ENCODE measurements at places on chromosomes 3 and 15.

GRCh38 chr15:73650416-73651126 is 17.4 kb upstream of the NPTN start:
- DNase-seq: no peak

GRCh38 chr3:139519998-139520737 is 19.4 kb downstream of the RBP1 start:
- no peak for DNase-seq

DNA sequence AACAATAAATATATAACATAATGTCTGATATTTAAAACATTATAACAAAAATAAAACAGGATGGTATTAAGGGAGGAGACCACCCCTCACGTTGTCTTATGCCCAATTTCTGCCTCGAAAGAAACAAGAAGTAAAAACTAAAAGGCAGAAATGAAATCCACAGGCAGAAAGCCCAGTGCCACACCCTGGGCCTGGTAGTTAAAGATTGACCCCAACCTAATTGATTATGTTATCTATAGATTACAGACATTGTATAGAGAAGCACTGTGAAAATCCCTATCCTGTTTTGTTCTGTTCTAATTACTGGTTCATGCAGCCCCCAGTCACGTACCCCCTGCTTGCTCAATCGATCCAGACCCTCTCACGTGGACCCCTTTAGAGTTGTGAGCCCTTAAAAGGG is 22.3 kb upstream of the ACP3 start:
- no peak for DNase-seq

DNA sequence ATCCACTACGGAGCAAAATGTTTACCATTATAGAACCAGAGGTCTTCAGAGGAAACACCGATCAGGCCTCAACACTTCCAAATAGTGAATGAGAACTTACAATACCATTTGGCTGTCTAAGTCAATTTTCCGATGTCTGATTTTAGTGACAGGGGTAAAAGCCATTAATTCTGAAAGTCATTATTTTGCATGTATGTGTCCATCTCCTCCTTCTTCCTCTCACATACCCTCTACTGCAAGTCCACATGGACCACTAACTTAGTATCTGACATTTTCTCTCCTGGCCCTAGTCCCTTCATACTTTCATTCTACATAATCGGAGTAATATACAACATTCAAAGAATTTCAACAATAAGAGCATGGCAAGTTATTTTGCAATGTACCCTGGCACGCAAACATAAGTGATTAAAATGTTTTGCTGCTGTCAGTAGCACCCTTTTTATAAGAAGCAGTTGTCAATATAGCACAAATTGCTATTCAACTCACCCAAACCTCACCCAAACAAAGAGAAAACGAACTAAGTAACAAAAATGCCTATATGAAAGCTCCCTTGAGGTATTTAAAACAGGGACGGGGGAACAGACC is 1.9 kb downstream of the TOP2B start:
- DNase-seq: no peak

- no peak for DNase-seq
Measured at GRCh38 chr3:153400641-153401040, 238.6 kb downstream of the RAP2B start.

DNA sequence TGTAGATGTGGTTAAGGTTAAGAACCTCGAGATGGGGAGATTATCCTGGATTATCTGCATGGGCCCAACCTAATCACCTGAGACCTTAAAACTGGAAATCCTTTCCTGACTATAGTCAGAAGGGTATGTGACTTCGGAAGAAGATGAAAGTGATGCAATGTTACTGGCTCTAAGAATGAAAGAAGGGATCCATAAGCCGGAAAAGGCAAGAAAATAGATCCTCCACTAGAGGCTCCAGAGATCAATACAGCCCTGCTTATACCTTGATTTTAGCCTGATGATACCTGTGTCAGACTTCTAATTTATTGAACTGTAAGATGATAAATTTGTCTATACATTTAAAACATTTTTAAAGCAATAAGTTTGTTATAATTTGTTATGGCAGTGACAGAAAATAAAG is 21.5 kb upstream of the GASK1A start:
- DNase-seq: no peak

- no peak for DNase-seq
Measured at GRCh38 chr3:140292684-140293083, 357.7 kb downstream of the CLSTN2 start.

DNA sequence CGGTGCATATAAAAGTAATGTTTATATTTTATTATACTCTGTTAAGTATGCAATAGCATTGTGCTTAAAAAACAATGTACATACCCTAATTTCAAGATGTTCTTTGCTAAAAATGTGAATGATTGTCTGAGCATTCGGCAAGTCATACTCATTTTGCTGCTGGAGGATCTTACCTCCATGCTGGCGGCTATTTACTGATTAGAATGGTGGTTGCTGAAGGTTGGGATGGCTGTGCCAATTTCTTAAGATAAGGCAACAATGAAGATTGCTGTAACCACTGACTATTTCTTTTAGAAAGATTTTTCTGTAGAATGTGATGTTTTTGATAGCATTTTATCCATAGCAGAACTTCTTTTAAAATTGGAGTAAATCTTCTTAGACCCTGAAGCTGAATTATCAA is 932.7 kb downstream of the ZPLD1 start:
- no peak for DNase-seq

DNA sequence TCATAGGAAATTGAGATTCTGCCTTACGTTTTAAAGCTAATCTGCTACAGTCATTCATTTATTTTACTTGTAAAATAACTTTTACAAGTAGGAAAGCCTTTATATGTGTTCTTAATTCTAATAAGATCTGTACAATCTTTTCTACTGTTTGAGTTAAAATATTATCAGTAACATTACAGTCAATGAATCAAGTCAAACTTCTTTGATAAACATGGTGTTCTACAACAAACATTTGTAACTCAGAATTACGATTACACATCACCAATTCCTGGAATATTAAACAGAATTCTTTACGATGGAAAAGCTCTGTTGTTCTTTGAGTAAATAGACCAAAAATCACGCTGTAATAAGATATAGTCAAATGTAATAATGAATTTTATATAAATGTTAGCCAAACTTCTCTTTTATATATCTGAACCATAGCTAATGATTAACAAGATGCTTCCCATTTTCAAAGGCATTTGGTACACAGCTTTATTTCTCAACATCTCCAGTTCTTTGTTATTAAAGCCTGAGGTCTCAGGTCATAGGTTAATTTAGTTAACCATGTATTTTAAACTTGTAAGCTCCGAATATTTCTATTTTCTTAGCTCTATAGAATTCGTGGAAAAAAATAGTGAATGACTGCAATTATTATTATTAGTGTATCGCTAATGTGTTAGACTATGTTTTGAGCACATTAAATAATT is 232.4 kb downstream of the NAALADL2 start:
- no peak for DNase-seq

DNA sequence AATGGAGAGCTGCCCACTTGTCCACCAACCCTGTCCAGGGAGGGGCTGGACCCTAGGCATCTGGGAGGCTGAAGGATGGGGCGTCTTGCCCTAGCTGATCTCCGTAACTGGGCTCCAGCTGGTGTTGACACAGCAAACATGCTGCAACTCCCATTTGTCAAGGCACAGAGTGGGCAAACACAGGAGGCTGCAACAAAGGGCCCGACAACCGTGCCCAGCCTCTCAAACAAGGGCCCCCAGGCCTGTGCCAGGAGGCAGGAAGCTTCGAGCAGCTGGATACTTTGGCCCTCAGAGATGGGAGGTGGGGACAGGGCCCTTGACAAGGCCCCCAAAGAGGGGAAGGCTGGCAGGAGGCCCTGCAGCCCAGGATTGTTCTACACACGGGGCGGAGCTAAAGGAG is 64.2 kb upstream of the TMEM115 start:
- no peak for DNase-seq

DNA sequence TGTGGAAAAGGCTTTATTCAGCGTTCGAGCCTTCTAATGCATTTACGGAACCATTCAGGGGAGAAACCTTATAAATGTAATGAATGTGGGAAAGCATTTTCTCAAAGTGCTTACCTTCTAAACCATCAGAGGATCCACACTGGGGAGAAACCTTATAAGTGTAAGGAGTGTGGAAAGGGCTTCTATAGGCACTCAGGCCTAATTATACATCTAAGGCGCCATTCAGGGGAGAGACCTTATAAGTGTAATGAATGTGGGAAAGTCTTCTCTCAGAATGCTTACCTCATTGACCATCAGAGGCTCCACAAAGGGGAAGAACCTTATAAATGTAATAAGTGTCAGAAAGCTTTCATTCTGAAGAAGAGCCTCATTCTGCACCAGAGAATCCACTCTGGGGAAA is 6.2 kb upstream of the ZNF35 start:
- no peak for DNase-seq

GRCh38 chr3:30269751-30270445 is 336.5 kb upstream of the TGFBR2 start:
- no peak for DNase-seq

DNA sequence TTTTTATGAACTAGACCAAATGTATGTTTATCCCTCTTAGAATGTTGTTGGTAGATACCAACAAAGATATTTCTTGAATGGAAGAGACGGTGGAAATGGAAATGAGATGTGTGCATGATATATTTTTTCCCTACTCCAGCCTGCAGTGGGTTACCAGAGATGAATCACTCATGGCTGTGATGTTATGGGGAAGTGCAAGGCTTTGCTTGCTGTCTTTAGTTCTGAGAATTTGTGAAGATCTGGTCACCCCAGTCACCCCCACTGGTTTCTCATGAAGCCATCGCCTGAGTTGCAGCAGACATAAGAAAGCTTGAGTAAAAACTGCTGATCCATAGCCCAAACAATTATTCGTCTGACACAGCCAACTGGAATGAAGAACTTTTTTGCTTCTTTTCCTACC is 78.1 kb upstream of the EOMES start:
- DNase-seq: no peak

- DNase-seq: no peak
Measured at GRCh38 chr15:89364341-89364740, 29.7 kb upstream of the POLG start.
